ENCODE measurements at places on chromosomes 2 and 18. TPM values are rescaled to one million over a fixed set of nuclear protein-coding genes. Genes with fewer than 3 reads are reported as not detected.

SIX2 gene
- total RNA-seq: not detected

CNGA3 gene
- not detected for total RNA-seq

RGPD3 gene
- 0.35 TPM for total RNA-seq

NT5C1B gene
- not detected for total RNA-seq

ONECUT2 gene
- 0.52 TPM for total RNA-seq

RAB31 gene
- 0.69 TPM for total RNA-seq

KIDINS220 gene
- total RNA-seq: 28.9 TPM

ANKAR gene
- 4.2 TPM for total RNA-seq

SCG2 gene
- not detected for total RNA-seq

SDC1 gene
- not detected for total RNA-seq

ATP6V1B1 gene
- not detected for total RNA-seq

SP9 gene
- not detected for total RNA-seq
